Endodermal cell (in vitro differentiated cells): ENCODE measurements at places on chromosomes 1 and 21. TPM values are rescaled to one million over a fixed set of nuclear protein-coding genes. Genes with fewer than 3 reads are reported as not detected.

The BRDT gene
- total RNA-seq: 0.92 to 3.6 TPM (median 2.3 TPM) in 3 replicates

The PTAFR gene
- 0.72 and 0.77 TPM in 2 replicates for total RNA-seq

The HSPA6 gene
- total RNA-seq: not detected in 2 replicates

The CRNN gene
- total RNA-seq: not detected in 2 replicates

DNA sequence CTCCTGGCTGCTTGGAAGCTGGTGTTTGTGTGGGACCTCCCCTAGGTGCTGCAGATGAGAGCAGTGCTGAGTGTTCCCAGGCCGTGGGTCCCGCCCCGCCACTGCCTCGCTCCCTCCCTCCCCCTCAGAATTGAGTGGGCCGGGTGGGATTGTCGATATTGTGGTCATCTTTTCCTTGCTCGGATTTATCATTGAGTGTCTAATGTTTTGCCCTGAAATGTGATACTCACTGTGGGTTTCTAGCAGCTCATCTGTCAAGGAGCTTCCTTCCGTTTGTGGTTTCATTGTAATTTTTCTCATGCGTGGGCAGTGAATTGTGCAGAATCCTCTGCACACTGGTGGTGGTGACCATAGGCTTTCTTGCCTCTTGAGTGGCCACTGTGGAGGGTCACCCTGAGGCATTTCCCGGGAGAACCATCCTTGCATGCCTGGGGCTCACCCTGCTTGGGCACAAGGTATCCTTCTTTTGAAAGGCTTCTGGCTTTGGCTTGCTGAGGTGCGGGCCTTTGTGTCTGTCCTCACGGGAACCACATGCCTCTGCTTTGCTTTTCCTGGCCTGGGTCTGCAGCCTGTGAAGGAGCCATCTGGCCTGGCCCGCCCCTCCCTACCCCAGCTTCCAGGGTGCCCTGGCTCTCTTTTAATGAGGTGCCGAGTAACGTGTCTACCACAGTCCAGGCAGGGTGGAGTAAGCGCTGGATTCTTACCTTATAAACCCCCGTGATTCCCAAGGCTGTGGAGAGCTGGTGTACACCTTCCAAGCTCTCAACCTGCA is 25.6 kb downstream of the SLX9 start:
- H3K27ac ChIP-seq: no peak overlapping the region
- H3K4me1 ChIP-seq: no peaks in the 10 kb centered on the region
- no peak for DNase-seq
- H3K36me3 ChIP-seq: peaks cover 58% of the 10 kb centered on the region

DNA sequence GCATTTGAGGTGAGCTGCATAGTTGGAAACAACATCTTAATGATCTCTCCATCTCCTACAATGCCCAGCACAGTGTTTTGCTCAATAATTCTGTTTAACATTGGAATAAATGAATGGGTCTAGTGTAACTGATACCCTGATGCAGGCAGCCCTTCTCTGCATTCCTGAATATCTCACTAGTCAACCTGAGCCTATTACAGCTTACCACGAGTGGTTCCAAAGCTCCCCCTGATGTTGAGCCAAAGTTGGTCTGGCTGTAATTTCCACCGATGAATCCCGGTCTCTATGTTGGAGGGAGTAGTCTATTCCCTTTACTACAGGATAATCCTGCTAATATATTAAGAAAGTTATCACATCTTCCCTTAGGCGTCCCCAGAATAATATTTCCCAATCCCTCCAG is 63.8 kb downstream of the ZBTB18 start:
- no peak for DNase-seq
- no peak overlapping the region for H3K4me3 ChIP-seq
- no peaks in the 10 kb centered on the region for H3K4me1 ChIP-seq
- no peaks in the 10 kb centered on the region for H3K27me3 ChIP-seq
- no peak overlapping the region for H3K27ac ChIP-seq

DNA sequence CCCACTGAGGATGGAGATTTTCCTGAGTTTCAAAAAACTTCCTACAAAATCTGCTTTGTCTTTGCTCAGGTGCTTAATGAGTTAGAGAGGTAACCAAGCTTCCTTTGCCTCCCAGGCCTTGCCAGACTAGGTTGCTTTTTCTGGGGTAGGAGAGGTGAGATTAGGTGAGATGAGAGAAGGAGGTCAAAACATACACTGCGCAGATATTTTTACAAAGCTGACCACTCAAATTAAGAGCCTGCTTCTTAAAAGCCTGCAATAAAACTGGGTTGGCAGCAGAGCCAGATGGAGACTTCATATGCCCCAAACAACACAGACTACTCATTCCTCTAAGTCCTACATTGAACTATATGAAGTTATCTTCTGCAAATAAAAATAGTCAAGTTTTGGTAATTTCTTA is 352.5 kb downstream of the NUF2 start:
- no peak overlapping the region for H3K4me3 ChIP-seq
- H3K27ac ChIP-seq: no peak overlapping the region
- no peaks in the 10 kb centered on the region for H3K36me3 ChIP-seq

GRCh38 chr1:237111807-237112206 is 69.8 kb downstream of the RYR2 start:
- no peak overlapping the region for H3K27ac ChIP-seq
- H3K27me3 ChIP-seq: no peaks in the 10 kb centered on the region
- no peak overlapping the region for H3K4me3 ChIP-seq

DNA sequence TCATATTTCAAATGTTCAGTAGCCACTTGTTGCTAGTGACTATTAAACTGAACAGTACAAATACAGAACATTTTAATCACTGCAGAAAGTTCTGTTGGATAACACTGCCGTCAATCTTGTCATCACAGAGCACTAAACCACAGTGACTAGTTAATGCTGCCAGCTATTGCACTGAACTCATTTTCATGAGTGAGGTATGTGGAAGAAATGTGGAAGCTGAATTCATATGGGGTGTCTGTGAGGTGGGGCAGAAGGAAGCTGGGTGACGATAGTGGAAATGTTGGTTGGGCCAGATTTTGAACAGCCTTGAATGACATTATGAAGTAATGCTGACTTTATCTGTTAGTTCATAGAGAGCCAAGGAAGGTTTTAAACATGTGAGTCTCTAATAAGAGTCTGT is 49.6 kb downstream of the OSBPL9 start:
- peaks cover 14% of the 10 kb centered on the region for H3K4me1 ChIP-seq
- no peaks in the 10 kb centered on the region for H3K27me3 ChIP-seq
- H3K4me3 ChIP-seq: no peak overlapping the region
- H3K27ac ChIP-seq: no peak overlapping the region
- no peak for DNase-seq

- no peaks in the 10 kb centered on the region for H3K27me3 ChIP-seq
- no peak overlapping the region for H3K27ac ChIP-seq
- no peaks in the 10 kb centered on the region for H3K4me1 ChIP-seq
- H3K4me3 ChIP-seq: no peak overlapping the region
Observed at GRCh38 chr1:46102769-46103476, 29.5 kb downstream of the PIK3R3 start.
